CD8-positive, alpha-beta T cell (primary cell): ENCODE measurements at places on chromosomes 2 and 18.

DNA sequence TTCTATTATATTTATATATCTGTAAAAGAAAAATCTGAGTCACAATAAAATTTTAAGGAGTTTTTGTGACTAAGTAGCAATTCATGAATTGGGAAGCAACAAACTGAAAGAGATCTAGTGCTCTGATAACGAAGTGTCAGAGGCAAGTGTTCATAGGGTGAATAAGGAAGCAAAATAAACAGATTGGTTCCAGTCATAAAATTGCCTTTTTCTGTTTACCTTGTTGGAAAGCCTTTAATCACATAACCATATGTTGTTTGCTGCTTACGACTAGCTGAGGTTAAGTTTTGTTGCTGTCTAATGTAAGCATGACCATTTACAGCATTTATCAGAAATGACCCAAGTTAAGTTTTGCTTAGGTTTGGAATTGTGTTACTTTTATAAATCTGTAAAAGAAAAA lies 358.9 kb downstream of the ARL6IP6 start:
- DNase-seq = no peak

DNA sequence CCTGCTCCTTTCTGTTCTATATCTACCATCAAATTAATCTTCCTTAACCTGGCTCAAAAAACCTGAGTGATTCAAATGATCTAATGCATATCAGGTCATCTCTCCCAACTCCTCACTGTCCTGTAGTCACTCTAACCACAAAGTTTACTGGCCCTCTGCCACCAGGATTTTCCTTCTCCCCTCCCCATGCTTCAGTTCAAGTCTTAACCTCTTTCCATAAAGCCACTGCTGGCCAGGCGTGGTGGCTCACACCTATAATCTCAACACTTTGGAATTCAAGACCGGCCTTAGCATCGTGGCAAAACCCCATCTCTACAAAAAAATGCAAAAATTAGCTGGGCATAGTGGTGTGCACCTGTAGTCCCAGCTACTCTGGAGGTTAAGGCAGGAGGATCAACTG lies 7.5 kb upstream of the SP3 start:
- DNase-seq = no peak

DNA sequence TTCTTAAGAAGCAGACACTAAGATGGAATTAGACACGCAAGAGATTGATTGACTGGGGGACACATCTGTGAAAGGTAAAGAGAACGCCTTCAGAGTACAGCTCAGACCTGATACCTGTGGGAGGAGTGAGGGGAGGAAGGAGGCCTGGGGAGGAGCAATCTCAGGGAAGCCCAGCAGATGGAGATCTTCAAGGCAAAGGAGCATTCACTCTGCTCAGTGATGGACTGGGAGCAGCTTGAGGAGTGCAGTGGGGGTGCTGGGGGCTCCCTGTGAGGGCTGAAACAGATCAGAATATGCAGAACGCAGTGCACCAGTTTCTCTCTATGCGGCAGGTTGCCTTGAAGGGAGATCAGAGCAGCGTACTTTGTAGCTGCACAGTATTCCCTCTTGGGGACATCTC lies 103.7 kb upstream of the ATP8B1 start:
- DNase-seq = no peak

- DNase-seq = no peak
Observed at GRCh38 chr2:171754254-171754939, 67.1 kb downstream of the DYNC1I2 start.

GRCh38 chr18:66603941-66604627 lies at the start of gene CDH19:
Gene CDH19, minus strand, starts transcription at chr18:66604090. Its CDS starts 31,886 bp downstream, at chr18:66572204.
- DNase-seq = no peak

- DNase-seq = no peak
Observed at GRCh38 chr2:234401426-234401825, 95.5 kb downstream of the ARL4C start.

DNA sequence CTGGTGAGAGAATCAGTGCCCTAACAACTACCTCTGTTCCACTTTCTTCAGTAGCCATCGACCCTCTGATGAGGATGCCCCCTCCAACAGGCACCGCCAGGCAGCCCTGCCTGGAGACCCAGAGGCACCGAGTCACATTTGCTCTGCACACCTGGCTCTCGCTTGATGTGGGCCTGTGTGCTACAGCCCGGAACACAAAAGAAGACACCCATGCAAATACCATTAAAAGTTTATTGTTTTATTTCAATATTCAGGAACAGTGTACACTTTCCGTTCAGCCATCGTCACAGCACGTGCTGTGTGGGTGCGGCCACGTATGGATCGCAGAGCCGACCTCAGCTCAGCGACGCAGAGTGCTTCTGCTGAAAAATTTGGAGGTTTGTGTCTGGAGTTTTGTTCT lies 154.0 kb downstream of the MBP start:
- no peak for DNase-seq

- DNase-seq = no peak
Observed at GRCh38 chr2:53654396-53654795, 113.2 kb upstream of the CHAC2 start.

- DNase-seq = no peak
Observed at GRCh38 chr2:224904381-224904780, 137.9 kb downstream of the DOCK10 start.

DNA sequence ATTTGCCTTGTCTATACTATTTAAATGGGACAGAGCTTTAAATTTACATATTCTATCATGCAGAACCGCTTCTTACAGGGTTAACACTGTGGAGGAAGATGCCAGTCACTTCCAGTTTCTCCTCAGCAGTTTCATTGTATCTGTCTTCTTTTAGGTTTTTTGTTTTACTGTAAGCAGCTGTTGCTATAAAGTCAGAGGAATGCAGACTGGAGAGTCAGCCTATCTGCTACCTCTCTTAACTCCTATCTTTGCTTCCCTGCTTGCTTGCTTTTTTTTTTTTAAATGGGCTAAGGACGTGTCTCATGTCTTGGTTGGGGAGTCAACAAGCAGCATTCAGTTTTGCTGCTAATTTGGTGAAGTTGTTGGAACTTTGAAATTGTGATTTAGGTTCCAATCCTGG lies 8.9 kb downstream of the EPC2 start:
- no peak for DNase-seq

DNA sequence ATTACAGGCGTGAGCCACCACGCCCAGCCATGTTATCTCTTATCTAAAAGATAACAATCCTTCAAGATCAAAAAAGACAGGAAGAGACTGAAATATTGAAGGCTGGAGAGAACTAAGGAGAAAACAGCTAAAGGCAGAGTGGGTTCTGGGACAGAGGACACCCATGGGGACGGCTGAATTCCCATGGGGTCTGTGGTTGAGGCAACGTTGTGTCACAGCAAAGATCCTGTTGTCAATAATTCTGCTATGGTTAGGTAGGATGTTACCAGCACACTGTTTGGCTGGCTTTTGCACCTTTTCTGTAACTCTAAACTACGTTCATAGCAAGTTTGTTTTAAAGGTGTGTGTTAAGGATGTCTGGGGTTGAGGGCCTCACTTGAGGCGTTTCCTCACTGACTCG lies 137.7 kb upstream of the APCDD1 start:
- DNase-seq = no peak

DNA sequence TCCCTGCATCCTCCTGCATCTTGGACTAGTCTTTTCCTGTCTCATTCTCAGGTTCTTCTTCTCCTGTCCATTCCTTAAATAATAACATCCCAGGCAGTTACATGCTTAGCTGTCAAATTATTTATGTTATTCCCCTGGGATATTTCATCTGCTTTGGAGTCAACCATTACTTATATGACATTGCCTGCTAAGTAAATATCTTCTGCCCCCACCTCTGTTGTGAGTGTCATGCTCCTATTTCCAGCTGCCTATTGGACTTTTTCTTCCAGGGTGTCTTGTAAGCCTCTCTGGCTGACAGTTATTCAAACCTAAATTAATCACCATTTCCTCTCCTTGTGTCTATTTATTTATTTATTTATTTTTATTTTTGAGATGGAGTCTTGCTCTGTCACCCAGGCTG lies 124.7 kb upstream of the RASGRP3 start:
- no peak for DNase-seq

DNA sequence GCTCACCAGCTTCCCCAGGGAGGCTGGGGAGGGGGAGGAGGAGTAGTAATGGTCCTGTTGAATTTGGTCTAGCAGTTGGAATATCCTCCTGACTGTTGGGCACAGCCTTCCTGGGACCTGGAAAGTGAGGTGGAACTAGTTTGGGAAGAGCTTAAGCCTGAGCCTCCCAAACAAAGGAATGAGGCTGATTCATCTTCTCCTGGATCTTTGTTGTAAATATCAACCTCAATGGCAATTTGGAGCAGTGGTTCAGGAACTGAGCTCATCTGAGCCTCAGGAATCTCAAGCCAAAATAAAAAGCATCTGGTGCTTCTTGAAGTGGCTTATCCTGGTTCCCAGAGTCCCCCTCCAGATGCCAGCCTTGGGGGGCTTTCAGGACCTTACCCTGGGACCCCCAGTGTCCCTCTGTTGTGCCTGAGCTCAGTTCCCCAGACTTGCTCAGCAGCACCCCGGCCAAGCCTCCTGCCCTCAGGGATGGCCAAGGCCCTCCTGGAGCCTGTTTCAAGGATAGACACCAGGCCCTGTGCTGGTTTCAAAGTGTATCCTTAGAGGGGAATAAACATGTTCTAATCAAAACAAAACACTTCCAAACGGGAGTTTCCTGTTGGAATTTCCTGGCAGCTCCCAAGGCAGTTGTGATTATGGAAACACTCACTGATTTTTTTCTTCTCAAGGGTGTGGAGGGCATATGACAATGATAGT lies 112.6 kb downstream of the DDX1 start:
- DNase-seq = no peak

DNA sequence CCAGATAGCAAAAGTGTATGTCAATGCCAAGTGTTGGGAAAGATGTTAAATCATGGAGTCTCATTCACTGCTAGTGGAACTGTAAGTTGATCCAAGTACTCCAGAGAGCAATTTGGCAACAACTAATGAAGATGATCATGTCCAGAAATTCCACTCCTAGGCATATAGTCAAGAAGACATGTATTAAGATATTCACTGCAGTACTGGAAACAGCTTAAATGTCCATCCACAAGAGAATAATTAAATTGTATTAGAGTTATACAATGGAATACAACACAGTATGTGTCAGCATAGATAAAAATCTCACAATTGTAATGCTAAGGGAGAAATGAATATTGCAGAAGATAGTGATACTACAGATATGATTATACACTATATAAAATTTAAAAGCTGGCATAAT lies 15.2 kb upstream of the LBH start:
- DNase-seq = no peak

GRCh38 chr2:134499307-134499926 lies 219.4 kb downstream of the TMEM163 start:
- no peak for DNase-seq

- DNase-seq = no peak
Observed at GRCh38 chr18:58209326-58209725, 165.3 kb downstream of the NEDD4L start.

DNA sequence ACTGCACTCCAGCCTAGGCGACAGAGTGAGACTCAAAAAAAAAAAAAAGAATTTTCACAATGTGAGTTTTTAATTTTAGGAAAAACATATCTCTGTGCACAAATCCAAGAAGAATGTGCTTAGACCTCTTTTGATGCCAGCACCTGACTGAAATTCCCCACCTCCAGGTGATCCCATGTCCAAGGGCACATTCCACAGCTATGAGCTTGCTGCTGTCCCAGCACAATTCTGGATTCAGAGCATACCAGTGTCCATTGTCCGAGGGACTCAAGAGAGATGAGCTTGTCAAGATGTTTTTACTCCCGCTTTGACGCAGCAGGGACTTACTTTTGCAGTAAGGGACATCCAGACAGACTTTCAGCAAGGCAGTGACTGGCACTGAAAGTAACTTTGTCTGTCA lies 489.1 kb upstream of the ACVR2A start:
- DNase-seq = no peak

GRCh38 chr2:109225170-109225782 lies 96.3 kb downstream of the SH3RF3 start:
- DNase-seq = no peak

DNA sequence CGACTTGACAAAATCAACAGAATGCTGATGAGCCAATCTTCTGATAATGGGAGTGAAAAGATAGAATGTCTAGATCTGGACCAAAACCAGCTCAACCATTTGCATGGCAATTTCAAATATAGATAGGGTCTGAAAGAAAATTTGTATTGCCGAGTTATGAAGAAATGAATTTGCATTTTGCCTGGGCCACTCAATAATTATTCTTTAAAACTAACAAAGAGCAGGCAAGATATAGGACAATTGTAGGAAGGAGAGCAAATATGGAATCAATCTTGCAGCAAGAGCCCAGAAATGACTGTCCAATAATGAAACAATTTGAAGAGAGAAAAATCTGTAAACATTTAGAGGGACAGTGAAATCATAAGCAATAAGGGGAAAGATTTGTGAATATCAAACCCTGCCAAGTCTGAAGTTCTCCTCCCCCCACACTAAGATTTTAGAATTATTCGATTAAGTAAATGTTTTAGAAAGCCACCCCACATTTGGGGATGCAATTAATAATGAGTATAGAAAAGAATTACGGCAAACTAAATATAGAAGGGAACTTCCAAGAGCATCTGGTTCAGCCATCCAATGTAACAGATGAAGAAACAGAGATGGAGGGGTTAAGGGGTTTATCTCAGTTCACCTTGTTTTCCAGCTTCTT lies 377.4 kb downstream of the SETBP1 start:
- no peak for DNase-seq

- no peak for DNase-seq
Observed at GRCh38 chr2:127631541-127631996, 14.4 kb upstream of the GPR17 start.

DNA sequence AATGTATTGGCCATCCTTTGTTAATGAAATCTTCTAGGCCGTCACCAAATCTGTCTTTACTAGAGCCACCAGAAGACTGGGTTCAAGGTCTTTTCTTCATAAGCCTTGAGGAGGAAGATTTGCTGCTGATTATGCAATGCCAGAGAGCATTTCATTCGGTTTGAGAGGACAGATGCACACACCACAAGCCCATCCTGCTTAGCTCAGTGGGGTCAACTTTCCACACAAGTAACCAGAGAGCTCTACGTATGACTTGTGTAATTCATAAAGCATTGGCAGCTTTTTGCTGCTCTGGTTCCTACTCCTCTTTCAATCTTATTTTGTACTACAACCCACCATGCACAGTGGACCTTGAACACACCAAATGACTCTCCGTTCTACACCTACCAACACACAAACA lies 106.9 kb downstream of the OSR1 start:
- DNase-seq = no peak

GRCh38 chr2:240220371-240220770 lies 79.9 kb upstream of the OTOS start:
- no peak for DNase-seq

DNA sequence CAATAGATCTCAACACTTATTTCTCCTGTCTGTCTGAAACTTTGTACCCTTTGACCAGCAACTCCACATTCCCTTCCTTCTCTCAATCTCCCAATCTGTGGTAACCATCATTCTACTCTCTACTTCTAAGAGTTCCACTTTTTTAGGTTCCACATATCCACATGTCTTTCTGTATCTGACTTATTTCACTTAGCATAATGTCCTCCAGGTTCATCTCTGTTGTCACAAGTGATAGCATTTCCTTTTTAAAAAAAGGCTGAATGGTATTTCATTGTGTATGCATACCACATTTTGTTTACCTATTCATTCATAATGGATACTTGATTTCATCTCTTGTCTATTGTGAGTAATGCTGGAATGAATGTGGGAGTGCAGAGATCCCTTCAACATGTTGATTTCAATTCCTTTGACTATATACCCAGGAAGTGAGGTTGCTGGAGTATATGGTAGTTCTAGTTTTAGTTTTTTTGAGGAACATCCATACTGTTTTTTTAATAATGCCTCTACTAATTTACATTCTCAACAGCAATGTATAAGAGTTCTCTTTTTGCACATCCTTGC lies 18.8 kb upstream of the MMADHC start:
- DNase-seq = no peak
